ENCODE measurements at places on chromosomes 5 and 9.

DNA sequence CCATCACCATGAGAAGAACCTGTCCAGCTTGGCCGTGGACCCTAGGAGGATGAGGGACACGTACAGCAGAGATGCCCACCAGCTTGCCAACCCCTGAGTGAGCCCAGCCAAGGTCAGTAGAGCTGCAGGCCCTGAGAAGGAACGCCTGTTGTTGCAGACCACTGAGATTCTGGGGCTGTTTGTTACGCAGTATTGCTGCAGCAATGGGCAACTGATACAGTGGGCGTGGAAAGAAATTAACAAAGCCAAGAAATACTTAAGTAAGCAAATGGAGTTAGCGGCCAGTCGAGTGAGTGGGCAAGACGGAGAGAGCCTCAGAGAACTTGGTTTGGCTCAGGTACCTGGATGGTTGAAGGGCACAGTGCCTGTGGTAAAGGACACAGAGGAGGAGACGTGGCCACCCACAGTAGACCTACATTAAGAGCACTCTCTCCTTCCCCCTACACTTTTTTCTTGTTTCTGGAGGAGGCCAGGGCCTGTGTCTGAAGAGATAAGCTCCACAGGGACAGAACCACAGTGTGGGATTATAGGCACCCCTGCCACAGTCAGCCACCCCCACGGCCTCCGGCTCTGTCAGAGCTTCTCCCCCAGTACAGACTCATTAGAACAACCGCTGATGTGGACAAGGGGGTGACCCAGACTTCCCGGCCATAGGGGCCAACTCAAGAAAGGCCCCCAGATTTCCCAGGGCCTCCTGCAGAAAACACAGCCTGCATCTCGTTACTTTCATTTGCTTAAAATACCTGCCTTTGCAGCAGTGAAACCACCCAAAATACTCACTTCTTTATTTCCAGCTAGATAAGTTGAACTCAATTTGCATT lies 40.1 kb upstream of the GRHPR start:
- DNase-seq: no peak

DNA sequence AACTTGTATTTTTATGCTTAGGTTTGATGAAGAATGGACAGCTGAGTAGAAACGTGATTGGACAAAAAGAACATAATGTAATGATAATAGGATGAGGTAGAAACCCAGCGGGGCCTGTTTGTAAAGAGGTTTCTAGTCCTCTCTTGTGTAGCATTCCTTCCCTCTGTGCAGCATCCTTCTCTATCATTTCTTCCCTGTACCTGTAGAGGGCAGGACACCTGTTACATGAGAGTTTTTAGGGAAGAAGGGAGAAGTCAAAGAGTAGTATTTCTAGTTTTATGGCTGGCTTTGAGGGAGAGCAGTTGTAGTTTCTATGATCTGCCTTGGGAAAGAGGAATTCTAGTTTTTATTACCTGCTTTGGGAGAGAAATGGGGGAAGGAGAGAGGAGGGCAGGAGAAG lies 162.1 kb upstream of the FST start:
- no peak for DNase-seq

DNA sequence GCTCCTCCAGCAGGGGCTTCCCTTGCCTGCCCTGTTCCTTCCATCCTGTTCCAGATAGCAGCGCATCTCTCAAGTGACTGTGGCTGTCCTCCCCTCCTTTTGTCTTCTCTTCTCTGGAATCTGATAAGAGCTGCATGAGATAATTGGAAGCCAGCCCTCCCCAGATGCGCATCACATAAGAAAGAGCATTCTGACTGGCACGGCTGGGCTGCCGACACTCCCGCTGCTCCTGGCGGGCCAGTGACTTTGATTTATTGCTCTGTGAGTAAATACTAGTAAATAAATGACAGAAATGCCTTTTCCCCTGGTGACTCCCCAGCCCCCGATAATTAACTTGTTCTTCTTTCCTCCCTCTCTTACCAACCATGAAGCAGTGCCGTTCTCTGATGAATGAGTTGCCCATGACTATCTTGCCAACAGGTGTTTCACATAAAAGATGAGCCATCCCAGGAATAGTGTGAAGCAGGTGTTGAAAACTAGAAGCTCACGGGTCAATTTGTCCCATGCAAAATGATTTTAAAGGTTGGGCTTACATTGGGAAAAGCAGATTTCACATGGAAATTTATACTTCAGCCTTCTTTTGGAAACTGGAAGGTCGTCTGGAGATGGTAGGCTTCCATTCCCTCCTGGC lies 212.3 kb downstream of the ERCC6L2 start:
- DNase-seq: peak; percentile 37

GRCh38 chr9:100595391-100596199 lies 17.7 kb downstream of the CAVIN4 start:
- peak; percentile 80 for DNase-seq

DNA sequence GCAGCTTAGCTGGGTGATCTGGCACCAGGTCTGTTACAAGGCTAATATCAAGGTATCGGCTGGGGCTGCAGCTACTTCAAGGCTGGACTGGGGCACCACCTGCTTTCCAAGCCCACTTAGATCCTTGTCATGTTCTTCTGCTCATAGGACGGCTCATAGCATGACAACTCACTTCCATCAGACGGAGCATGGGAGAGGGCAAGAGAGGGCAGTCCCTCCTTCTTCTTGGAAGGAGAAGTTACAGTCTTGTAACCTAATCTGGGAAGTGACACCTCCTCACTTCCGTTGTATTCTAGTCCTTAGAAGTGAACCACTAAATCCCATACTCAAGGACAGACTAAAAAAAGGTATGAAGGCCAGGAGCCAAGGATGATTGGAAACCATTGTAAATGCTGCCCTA lies 258.2 kb downstream of the MAST4 start:
- no peak for DNase-seq

GRCh38 chr9:37760416-37761161 lies 7.0 kb downstream of the TRMT10B start:
- no peak for DNase-seq

DNA sequence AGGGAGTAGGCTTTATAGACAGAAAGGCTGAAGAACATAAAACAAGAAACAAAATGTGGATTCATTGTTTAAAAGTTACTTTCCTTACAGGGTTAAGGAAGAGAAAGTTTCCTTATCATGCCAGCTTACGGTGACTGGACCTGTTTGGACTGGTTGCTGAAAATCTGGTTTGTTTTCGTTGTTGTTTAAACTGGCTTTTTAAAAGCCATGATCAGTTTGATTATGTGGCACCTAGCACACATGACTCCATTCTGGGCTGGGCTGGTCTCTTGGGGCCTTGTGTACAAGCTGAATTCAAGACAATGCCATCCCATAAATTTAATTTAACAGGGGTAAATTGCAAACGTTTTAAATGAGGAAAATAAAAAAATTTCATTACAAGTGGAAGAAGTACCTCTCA lies 18.4 kb upstream of the ZNF474 start:
- DNase-seq: no peak

DNA sequence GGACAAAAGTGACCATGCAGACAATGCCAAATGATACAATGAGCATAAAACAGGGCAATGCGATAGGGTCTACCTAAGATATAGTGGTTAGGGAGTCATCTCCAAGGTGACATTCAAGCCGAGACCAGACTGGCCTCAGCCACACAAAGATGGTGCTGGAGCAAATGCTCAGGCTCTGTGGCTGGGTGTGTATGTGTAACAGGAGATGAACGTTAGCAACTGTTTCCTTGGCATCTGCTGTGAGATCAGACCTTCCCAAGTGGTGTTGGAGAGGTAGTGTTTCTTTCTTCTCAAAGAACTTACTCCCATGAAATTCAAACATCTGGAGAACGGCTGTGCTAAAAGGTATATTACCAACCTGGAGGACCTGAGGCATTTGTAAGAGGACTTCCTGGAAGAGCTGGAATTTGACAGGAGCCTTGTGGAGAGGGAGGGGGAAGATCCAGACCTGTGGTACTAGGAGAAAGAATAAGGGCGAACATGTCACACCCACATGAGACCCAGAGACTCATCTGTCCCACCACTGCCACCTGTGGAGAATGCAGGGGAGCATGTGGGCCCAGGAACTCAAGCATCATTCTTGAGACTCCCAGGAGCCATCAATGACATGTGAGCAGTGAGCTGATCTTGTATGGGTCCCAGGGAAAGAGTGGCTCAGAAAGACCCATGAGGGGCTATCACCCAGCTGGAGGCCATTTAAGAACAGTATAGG lies 21.4 kb upstream of the ANXA6 start:
- DNase-seq: no peak

DNA sequence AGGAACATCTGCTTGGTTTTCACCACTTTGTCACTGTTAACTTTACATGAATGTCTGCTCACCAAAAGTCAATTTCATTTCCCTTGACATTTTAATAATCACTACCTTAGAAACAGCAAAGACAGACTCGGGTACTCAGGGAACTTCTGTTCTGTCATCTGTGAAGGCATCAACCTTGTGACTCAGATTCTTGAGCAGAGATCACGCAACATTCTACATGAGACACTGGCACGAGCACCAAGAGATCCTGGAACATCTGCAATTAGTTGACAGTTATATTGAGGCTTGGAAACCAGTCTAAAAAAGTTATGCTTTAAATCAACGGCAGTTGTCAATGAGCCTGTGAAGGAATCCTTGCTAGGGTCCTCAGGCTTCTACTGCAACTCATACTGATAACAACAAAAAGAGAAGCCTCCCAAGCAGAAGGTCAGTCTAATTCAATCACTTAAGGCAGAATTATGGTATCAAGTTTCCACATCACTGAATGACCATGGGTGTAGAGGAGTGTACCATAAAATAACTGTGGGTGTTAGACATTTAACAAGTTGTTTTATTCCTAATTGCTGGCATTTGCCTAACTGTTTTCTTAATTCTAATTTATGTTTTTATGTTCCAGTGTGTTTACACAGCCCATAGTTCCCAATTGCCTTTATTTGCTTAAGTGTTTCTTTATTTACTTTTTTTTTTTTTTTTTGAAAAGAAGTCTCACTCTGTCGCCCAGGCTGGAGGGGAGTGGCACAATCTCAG lies 3.3 kb upstream of the PBX3 start:
- no peak for DNase-seq

GRCh38 chr9:131580358-131580757 lies 35.0 kb downstream of the PRRT1B start:
- no peak for DNase-seq

- no peak for DNase-seq
Observed at GRCh38 chr5:132853323-132853722, 12.9 kb downstream of the GDF9 start.

- no peak for DNase-seq
Observed at GRCh38 chr9:2634818-2635217, 13.2 kb downstream of the VLDLR start.

DNA sequence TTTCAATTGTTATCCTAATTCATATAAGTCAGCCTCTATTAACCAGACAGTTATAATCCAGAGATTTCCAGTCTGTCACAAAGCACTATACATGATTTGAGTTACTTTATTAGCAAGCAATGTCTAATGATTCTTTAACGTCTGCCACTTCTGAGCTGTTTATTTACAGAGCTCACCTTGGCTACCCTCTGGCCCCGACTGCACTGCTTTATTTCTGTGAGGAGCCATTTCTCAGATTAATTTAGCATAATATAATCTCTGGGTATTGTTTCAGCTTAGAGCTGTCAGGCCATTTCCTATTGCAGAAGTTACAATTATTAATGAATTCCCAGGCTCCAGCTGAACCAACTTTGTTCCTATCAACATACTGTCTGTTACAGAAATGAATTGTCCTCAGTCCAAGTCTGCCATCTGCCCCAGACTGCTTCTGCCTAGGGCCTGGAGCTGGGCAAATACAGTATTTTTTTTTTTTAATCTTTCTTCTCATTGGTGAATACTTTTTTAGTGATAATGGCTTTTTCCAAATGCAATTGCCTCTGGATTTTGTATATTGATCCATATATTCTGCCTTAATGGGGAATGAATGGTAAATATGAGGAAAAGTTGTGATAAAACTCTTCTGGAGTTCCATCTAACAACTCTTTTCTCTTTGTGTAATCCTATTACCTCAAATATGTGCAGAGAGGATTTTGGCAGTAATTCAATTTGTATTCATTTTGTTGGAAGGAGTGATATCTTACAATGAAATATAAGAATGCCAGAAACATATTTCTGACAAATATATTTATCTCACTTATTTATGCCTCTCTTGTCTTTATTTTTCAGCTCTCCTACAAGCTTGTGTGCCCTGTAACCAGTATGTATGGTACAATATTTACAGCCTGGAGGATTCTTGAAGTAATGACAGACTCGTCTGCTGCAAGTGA lies 104.7 kb downstream of the FOCAD start:
- DNase-seq: peak; percentile 50

GRCh38 chr5:135053278-135053677 lies 19.2 kb upstream of the PITX1 start:
- no peak for DNase-seq

GRCh38 chr9:129740174-129740573 lies 12.7 kb downstream of the PTGES start:
- DNase-seq: no peak

DNA sequence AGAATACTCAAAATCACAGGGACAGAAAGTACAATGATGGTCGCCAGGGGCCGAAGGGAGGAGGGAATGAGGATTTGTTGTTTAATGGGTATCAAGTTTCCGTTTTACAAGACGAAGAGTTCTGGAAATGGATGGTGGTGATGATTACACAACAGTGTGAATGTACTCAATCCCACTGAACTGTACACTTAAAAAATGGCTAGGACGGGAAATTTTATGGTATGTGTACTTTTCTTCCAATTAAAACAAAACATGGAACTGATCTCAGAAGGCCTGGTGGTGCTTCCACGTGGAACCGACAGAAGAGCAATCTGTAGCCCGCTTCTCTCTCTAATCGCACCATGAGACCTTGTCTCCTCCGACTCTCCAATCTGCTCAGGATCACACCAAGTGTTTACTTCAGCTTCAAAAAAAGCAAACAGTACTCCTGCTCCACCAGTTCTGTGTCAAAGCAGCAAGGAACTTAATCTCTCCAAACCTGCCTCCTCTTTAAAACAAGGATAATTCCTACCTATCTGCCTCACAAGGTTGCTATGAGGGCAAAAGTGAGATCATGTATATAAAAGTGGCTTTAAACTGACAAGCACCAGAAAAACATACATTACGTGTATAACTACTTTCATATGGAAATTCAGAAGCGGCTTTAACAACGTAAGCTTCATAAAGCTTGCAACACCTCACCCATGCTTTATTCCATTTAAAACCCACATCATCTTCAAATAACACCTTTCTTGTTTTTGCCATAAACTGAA lies 2.1 kb downstream of the ECPAS start:
- DNase-seq: peak; percentile 53

- no peak for DNase-seq
Observed at GRCh38 chr9:93057703-93058354, 672 bp upstream of the SUSD3 start.

All from A673 (cell line).